RPMI8226 (cell line): ENCODE measurements at places on chromosomes 1 and 21.

GRCh38 chr1:29971703-29972102 is 735.4 kb downstream of the PTPRU start:
- DNase-seq, result no peak

GRCh38 chr1:14039582-14040430 is 339.8 kb downstream of the PRDM2 start:
- DNase-seq, result peak; percentile 91

DNA sequence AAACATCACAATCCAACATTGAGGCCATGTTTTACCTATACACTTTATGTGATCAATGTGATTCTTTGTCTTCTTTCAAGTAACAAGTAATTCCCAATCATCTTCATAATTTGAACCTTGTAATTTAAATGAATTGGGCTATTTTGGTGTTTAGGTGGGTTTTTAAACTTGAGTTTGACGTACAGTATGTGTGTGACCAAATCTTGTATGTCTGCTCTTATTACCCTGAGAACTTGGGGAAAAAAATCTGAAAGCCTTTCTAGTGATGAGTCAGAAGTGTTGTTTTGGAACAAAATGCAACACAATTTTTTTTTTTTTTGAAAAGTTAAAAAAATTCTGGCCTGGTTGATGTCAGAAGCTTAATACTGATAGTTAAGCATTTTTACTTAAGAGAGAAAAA is 68.5 kb downstream of the HHAT start:
- no peak for DNase-seq

DNA sequence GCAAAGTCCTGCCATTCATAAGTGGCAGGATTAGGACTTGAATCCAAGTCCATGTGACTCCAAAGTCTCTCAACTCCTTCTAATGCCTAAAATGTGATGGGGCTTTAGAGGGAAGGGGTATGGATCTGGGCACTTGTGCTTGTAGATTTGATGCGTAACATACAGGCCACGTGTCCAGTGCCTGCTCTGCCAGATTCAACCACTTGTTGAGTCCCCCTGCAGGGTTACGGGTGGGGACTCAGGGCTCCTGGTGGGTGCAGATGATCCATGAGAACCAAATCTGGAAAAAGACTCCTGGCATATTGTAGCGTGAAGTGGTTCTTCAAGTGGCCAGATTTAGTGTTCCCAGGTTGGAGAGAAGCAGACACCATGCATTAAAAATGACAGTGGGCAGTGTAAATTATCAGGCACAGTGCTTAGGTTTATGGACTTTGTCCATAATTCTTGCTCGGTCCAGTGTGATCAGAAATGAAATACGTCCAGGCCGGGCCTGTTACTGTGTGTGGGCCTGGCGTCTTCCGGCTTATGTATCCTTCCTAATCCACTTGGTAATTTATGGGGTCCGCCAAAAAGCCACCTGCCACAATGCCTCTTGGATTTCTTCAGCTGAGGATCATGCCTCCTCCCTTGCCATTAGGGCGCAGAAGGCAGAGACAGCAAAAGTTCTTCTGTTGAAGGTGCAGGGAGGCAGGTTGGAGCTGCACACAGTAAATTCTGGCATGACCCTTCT is 51.2 kb upstream of the LRP8 start:
- DNase-seq, result no peak

- no peak for DNase-seq
Observed at GRCh38 chr1:34792868-34793727, at the start of gene GJA4. GJA4 (plus strand) TSS chr1:34792999; CDS start chr1:34794214, 1,215 bp downstream.

DNA sequence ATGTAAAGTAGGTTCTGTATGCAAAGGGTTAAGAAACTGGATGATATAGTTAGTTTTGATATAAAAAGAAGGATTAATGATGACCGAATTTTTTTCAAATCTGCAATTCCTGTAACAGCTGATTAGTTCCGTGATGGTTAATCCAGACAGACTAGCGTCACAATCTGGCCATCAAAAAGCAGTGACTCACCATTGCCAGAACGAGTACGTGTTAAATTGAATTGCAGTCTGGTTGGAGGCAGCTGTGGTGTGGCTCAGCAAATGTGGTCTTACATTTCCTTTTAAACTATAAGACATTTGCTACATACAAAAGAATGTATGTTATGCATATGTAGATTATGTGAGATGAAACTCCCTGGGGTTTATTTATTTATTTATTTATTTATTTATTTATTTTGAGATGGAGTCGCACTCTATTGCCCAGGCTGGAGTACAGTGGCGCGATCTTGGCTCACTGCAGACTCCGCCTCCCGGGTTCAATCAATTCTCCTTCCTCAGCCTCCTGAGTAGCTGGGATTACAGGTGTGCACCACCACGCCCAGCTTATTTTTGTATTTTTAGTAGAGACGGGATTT is 139.8 kb downstream of the RYR2 start:
- DNase-seq, result no peak

DNA sequence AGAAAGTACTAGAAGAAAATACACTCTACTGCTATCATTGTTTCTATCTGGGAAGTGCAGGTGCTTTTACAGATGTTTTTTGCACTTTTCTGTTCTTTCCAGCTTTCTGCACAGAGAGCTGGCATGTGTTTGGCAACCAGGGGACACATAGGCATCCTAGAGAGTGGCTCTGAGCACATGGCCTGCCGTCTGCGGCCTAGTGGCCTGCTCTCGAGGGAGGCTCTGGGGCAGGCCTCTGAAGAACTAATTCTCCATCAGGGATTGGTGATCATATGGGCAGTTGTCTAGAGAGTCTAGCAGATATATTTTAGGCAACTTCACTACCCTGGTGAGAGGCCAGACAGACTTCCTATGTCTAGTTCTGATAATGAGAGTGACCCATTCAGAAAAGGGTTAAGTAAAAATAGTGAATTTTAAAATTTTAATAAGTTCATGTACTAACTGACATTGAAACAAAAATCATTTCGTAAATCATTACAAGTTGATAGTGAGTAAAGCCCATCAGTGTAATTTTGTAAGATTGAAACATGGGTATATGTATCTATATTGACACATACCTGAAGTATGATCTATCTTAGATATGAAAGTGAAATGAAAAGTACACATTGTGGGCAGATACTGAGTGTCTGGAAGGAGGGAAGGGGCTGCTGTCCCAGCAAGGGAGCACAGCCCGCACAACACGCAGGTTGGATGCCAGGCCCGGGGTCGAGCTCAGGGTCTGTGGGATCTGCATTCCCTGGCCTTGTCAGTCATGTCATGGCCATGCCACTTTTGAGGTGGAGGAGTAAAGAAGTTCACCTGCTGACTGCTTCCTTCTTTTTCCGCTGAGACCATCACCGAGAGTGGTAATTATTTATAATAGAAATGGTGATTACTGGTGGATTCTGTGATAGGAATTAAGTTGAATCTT is 79.8 kb downstream of the PCBP3 start:
- no peak for DNase-seq

DNA sequence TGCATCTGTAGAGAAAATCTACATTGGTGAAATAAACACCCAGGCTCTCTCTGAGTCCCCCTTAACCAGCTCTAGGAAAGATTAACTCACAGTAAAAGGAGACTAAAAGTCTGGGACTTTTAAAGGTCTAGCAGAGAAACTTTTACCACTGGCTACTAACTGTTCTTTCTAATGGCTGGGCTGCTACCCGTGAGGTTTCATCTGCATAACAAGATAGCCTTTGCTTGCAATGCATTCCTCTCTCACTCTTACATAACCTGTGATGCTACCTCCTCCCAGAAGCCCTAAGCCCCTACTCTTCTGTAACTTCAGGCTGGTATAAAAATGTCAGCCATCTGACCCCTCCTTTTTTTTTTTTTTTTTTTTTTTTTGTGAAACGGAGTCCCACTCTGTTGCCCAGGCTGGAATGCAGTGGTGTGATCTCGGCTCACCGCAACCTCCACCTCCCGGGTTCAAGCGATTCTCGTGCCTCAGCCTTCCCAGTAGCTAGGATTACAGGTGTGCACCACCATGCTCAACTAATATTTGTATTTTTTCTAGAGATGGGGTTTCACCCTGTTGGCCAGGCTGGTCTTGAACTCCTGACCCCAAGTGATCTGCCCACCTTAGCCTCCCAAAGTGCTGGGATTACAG is 344.2 kb downstream of the RGS7 start:
- DNase-seq, result no peak

DNA sequence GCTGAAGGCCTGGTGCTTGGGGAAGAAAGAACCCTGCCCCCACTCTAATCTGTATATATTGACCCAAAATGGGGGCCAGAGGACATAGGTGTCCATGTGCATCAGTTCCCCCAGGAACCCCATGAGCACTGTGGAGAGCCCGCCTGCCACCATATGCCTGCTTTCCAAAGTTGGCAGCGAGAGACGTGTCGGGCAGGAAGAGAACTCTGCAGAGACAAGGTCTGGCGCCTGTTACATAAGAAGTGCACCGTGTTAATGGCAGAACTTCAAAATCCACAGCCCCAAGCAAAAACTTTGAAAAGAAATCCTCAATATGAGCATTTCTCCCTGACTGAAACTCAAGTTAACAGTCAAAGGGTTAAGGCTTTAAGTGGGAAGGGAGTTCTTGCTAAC is 8.0 kb downstream of the CTNNBIP1 start:
- no peak for DNase-seq

DNA sequence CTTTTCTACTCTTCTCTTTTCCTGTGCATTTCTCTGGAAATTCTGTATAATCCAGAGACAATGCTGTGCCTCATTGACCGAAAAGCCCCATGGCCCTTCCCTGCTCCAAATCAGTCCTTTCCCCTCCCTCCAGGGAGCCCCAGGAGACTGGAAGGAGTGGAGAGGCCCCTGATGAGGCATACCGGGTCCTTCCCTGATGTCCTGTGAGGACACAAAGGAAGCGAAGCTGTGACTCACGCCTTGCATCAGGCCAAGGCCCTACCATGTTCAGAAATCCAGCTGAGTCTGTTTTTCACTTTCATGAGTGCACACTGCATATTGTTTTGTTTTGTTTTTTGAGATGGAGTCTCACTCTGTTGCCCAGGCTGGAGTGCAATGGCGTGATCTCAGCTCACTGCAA is 38.7 kb upstream of the BECN2 start:
- DNase-seq, result no peak

DNA sequence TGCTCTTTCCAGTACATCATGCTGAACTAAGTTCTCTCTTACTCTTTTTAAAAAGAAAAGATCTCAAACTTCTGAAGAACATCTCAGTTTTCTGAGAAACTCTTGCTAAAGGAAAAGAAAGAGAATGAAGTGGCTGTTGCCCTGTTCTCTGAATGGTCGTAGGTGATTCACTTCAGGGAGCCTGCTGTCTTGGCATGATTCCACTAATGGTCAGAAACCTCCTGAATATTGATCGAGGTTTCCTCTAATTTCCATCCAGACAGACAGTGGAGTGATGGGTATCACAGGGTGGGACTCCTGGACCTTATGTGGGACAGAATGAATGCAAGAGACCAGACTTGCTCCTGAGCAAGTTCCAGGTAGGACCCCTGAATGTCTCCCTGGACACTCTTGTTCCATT is 2.5 kb downstream of the FCRL2 start:
- DNase-seq, result peak; percentile 55

GRCh38 chr1:194367121-194367520 is 1180.7 kb upstream of the B3GALT2 start:
- no peak for DNase-seq

GRCh38 chr1:41599912-41600311 is 115.4 kb upstream of the EDN2 start:
- peak; percentile 52 for DNase-seq

DNA sequence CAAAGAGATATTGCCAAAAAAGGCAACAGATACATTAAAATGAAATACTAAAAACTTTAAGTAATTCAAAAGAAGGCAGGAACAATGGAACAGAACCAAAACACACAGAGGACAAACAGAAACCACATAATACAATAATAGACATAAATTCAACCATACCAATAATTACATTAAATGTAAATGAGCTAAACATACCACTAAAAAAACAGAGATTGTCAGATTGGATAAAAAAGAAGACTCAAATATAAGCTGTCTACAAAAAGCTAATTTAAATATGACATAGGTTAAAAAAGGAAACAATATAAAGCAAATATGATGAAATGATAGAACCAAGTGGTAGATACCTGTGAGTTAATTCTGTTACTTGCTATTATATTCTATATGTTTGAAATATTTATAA is 44.1 kb upstream of the ATP5PO start:
- DNase-seq, result no peak

DNA sequence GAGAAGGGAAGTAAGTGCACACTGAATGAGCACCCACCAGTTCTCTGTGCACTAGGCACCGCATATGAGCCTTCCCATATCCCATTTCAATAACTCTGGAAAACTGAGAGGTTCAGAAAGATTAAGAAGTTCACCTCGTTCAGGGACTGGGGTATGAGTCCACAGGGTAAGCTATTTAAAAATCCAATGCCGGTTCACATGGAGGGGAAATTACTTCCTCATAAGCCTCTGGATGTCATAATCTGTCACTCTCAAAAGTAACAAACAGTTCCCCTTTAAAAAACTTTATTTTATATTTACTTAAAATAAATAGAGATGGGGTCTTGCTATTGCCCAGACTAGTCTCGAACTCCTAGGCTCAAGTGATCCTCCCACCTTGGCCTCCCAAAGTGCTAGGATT is 1.9 kb downstream of the OR2B11 start:
- DNase-seq, result no peak

DNA sequence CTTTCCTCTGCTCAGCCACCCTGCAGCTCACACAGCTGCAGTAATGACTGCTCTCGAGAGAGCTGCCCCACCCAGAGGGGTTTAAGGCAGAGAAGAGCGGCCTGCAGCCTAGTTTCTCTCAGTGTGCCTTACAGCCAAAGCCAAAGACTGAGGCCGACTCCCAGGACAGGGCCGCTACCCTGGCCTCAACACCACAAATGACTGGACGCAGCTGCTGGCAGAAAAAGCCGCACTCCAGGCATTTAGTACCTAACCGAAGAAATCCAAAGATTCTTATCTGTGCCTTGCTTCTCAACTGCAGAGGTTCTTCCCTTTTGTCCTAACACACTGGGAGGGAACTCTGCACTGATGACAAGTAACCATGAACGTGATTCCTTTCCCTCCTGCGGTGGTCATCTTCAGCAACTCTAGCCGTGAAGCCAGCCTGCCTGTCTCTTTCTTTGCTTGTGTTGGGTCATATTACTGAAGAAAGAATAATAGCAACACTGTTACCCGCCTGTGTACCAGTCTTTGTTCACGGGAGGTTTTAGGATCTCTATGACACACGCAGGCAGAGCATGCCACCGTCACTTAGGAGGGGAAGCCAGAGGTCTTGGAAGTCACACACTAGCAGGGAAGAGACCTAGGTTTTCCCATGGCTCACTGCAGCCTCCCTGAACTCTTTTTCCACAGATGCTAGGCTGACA is 202.7 kb downstream of the RHOU start:
- DNase-seq, result no peak

GRCh38 chr1:17924578-17924977 is 169.4 kb downstream of the ACTL8 start:
- DNase-seq, result no peak

GRCh38 chr1:79264285-79264684 is 257.8 kb upstream of the ADGRL4 start:
- no peak for DNase-seq
